Transverse colon (tissue), 4 donors: ENCODE measurements at places on chromosomes 3 and 15. TPM values are rescaled to one million over a fixed set of nuclear protein-coding genes. Genes with fewer than 3 reads are reported as not detected.

The IL16 gene
- total RNA-seq, result 40.0 TPM

The CA12 gene
- 364 TPM for total RNA-seq

DNA sequence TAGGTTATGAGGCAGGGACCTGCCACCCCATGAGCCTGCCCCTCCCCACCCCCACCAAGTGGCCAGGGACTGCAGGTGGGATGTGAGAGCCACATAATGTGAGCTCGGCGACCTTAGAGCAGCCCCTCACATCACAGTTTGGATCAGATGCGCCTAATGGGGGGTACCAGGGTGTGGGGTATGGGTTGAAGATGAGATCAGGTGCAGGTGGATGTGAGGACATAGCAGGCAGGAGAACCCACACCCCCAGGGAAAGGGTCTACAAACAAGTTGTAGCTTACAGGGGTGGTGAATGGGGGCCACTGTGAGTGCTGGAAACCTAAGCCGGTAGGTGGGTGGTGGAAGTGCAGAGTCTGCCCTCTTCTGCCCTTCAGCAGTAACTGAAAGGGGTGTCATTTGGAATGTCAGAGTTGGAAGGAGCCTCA, 94.0 kb downstream of the CORO2B start:
- H3K4me3 ChIP-seq, result no peak overlapping the region
- H3K4me1 ChIP-seq, result no peaks in the 10 kb centered on the region
- H3K36me3 ChIP-seq, result no peaks in the 10 kb centered on the region
- no peak overlapping the region for H3K27ac ChIP-seq

DNA sequence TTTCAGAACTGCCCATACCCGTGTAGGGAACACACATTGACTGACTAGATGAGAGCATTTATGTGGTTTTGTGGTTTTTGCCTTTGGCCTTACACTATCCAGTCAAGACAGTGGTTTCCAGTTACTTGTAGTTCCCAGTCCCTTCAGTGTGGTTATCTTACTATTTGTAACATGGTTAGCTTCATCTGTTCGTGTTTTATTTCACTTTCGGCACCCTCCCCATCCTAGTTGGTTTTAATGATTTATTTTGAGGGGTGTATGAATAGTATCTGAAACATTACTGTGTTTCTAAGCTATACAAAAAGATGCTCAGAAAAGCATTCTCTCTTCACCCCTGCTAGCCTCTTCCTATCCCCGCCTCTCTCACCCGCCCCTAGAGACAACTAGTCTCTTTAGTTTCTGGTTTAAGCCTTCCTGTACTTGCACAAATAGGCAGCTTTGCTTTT, 14.1 kb downstream of the LYSMD4 start:
- no peak overlapping the region for H3K27ac ChIP-seq
- H3K4me1 ChIP-seq, result peaks cover 2% of the 10 kb centered on the region
- no peak for DNase-seq
- no peak overlapping the region for H3K4me3 ChIP-seq
- no peaks in the 10 kb centered on the region for H3K27me3 ChIP-seq

DNA sequence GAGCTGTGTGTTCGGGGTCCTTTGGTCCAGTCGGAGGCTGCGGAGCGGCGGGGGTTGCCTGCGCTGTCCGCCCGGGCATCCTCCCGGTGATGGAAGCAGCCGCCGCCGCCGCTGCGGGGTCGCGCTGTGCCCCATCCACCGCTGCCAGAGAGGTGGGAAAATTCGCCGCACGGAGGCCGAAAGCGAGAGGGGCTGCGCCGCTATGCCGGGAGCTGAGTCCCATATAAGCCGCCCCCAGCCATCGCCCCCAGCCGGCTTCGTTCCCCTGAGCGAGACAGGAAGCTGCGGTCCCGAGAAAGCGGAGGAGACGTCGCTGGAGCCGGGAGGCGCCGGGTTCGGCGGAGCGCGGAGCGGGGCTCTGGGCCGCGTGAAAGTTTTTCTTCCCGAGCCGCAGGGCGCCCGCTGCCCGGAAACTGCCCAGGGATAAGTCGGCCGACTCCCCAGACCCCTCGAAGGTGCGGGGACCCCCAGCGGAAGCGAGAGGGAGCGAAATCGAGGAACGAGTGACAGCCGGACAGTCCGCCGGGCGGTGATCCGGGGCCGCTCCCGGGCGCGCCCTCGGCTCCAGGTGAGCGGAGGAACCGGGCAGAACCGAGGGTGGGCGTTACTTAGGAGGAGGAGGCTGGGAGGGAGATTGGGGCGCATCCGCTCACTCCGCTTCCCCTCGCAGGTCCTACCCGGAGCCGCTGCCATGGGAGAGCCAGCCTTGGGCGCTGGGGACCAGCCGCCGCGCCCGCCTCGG, 574 bp downstream of the CHST2 start:
- H3K4me3 ChIP-seq, result peak overlapping the region; percentile 57
- H3K27me3 ChIP-seq, result peaks cover 54% of the 10 kb centered on the region
- H3K4me1 ChIP-seq, result peaks cover 20% of the 10 kb centered on the region
- no peaks in the 10 kb centered on the region for H3K36me3 ChIP-seq
